ENCODE measurements at places on chromosomes 4 and X. TPM values are rescaled to one million over a fixed set of nuclear protein-coding genes. Genes with fewer than 3 reads are reported as not detected.
A peak's percentile ranks its signal among the peaks of the same experiment; 100 is the strongest.

DNA sequence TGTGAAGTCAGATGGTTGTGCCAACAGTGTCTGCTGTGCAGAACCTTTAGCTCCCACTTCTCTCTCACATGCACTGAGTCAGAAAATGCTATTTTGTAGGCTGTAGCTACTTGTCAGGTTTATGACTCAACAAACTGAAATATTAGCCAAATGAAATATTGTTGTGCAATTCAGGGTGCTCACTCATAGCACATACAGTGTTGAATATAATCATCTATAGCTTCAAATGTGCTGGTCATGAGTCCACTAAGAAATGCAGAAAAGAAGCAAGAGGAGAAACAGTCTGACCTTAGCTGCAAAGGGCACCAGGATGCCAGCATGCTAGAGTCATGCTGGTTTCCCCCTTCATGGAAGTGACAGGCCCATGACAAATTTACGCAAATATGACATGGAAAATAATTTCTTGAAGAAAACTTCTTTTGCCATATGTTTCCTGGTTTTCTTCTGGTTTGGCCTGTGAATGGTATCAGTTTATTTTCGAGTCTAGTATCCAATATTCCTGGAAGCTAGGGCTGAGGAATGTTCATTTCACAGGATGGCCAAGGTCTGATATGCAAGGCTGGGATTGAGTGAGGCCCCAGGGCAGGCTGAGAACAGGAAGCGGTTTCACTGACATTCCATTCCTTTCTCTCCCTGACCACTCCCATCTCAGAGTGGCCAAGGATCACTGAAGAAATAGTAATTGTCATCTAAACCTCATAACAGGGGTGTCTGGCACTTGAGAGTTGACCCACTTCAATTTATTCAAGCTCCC, 10.3 kb upstream of the CXCL2 start:
- peak; percentile 49 for DNase-seq

- DNase-seq, result peak; percentile 56
These were observed 36.1 kb downstream of the MTTP start for GRCh38 chr4:99610605-99611175.

DNA sequence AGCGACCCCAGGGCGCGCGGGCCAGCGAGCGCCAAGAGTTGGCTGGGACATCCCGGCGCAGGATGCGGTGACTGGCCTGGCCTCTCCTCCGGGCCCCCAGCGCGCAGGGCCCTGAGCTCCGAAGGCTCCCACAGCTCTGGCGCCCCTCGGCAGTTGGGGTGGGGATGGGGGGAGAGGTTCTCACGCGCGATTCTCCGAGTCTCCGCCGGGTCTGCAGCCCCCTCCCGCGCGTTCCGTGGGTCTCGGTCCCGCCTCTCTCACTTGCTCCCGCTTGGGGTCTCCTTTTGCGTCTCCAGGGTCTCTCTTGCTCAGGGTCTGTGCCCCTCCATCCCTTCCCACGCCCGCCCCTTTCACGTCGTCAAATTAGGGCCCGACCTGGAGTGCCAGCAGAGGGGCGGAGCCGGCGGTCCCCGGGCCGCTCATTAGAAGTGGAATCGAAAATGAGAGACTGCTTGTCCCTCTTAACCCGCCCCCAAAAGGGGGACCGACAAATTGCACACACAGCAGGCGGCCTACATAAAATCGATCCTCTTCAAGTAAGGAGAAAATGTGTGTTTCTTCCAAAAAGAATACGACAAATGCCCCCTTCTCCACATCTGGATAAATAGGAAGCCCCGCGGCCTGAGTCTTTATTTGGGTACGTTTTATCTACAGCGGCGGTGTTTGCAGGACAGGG, 877 bp upstream of the NKX1-1 start:
- no peak for DNase-seq

GRCh38 chrX:15468036-15468435, 25.1 kb downstream of the PIR start:
- DNase-seq, result peak; percentile 63

RBMX gene
- 439 TPM for polyA plus RNA-seq

DNA sequence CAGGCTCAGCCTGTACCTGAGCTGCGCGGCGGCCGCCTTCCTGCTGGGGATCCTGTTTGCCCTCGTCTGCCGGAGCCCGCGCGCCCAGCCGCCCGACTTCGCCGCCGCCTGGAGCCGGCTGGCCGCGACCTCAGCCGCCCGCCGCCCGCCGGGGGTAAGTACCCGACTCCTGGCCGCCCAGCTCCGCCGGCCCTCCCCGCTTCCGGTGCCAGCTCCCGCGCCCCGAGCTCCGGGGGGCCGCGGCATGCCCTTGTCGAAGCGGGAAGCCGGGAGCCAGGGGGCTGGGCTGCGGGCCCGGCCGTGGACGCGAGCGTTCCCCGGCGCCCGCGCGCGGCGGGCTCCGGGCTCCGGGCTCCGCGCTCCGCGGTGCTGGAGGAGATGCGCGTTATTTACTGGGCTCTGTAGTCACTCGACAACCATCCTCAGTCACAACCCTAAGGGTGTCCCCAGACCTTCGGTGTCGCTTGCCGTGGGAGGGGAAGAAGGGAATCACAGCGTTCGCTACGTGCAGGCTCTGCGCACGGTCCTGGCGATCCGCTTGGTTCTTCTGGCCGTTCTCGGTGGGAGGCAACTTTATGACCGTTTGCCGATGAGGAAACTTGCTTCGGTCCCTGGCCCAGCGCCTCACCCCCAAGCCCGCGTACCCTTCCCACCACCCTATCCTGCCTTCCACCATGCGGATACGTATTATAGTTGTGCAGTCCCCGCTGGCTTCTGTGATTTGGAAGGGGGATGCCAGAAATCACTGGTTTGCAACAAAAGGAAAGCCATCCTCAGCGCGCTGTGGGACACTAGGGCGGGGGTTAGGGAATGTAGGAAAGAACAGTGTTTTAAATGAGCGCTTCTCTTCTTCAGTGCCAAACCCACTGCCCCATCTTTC, 944 bp downstream of the SNX25 start:
- DNase-seq, result peak; percentile 75

ACE2 gene
- 0.58 TPM for polyA plus RNA-seq

- no peak for DNase-seq
These were observed 24.0 kb upstream of the NUDT11 start for GRCh38 chrX:51520393-51520792.

TMPRSS11B gene
- polyA plus RNA-seq, result 0.13 TPM

Measured in left lung (tissue), 14 donors.